ENCODE measurements at places on chromosomes 11 and 22.
A peak's percentile ranks its signal among the peaks of the same experiment; 100 is the strongest.

DNA sequence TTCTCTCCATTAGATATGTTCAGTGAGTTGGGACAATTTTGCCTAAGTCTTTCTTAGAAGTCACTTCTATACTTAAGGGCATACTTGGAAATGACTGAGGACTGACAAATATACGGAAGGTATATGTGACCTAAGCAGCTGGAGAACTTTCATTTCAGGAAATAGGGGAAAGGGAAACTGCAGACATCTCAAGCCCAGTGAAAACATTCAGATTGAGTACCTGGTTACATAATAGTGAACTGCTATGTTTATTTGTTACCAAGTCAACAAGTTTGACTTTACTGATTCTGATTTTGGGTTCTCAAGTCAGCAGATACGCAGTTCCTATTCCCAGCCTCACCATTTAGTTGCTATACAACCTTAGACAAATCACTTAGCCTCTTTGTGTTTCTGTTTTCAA lies 1173.9 kb downstream of the LRRC4C start:
- DNase-seq = no peak

- no peak for DNase-seq
Observed at GRCh38 chr11:102279641-102280170, 37.6 kb upstream of the BIRC3 start.

- no peak for DNase-seq
Observed at GRCh38 chr22:41417622-41418390, 28.8 kb downstream of the TOB2 start.

DNA sequence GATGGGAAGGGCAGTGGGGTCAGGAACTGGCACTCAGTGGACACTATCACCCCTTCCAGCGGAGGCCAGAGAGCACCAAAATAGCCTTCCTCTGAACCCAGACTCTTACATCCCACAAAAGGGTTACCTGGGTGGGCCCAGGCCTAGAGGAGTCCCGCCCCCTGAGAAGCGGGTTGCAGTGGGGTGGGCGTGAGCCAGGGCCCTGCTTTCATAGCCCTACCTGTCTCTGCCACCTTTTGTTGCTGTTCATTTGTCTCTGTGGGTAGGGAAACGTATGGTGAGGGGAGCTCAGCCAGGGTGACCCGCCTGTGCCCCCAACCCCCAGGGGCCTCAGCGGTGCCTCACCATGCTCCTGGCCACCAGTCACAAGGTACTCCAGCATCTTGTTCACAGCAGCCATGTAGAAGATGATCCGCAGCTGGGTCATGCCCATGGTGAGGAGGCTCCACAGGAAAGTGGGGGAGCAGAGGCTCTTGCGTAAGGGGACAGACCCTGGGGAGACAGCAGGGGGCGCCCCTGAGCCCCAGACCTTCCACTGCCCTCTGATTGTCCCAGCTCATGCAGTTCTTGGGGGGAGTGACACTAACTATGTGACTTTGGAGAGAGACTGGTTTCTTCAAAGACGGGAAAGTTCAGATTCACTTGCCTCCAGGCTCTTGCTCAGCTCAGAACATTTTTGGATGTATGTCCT lies 24.0 kb downstream of the SLC43A1 start:
- peak; percentile 76 for DNase-seq

GRCh38 chr22:21707677-21708076 lies 27.9 kb downstream of the YPEL1 start:
- no peak for DNase-seq

DNA sequence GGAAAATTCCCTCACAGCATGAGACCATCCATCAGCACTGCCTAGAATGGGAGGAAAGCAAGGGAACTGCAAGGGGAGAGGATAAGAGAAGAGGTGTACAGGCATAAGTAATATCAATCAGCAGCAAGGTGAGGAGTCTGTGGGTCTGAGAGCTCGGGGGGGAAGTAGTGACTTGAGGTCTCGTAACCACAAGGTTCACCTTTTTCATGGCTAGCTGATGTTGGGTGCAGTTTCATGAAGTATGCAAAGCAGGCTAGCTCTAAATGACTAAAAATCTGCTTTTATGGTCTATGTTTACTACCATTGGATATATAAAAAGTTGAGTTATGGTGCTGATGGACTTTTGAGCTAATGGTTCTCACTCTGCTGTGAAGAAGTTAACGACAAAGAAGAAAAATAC lies 35.8 kb downstream of the OR4C6 start:
- DNase-seq = no peak

GRCh38 chr22:32409977-32410376 lies 2.1 kb downstream of the RTCB start:
- no peak for DNase-seq

DNA sequence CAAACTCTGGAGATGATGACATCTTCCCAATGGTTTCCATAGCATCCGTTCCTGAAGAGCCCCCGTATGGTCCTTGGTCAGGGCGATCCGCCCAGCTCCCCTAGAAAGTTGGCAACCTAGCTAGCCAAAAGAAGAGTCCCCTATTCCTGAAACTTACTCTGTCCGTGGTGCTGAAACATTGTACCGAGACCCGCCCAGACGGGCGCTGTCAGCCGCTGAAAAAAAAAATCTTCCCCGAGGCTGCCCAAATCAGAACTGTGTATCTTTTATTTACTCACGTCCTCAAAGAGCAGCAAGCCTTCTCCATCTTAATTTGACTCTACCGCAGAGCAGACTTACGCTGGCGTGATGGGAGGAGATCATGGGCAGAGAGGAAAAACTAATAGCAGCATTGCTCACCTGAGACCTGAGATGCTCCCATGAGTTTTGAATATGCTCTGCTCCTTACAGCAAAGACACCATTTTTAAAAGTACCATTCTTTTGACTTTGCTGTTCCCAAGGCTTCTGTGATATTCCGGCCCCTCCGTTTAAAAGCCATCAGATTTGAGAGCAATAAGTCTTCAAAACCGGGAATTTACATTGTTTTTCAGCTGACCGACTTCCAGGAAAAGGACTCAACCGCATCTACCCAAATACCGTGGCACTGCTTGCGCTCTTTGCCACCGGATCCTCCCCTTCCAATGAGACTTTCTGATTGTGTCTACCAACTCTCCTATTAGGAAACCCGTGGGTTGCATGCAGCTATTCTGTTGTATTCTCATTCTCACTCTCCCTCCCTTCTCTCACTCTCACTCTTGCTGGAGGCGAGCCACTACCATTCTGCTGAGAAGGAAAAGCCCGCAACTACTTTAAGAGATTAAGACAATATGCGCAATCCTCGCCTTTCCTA lies at the start of gene SLC17A6:
TSS of gene SLC17A6 (plus strand) at position 786 of the 890 bp plus-strand sequence. CDS start 153 bp downstream, outside the sequence.
- DNase-seq = no peak

GRCh38 chr11:19952116-19952605 lies 208.1 kb downstream of the DBX1 start:
- DNase-seq = no peak

- no peak for DNase-seq
Observed at GRCh38 chr22:22408731-22409696, 99.5 kb downstream of the ZNF280B start.

DNA sequence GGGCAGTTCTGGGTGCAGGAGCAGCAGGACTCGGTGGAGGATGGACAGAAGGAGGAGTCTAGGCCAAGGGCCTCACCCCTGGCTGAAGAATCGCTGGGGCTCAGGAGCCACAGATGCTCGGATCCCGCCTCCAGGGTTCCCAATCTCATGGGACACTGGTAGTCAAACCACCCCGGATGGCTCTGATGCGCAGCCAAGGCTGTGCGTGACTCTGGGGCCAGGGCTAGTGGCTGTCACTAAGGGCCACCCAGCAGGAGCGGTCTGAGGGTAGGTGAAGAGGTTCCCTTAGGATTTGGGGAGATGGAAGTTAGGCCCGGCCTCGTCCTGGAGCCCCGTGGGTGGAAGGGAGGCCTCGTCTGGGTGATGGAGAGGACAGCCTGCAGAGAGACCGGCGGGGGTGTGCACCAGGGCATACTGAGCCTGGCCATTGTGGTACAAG lies 300.6 kb downstream of the TBC1D22A start:
- no peak for DNase-seq

GRCh38 chr11:74171997-74172396 lies 908 bp downstream of the PPME1 start:
- peak; percentile 62 for DNase-seq

DNA sequence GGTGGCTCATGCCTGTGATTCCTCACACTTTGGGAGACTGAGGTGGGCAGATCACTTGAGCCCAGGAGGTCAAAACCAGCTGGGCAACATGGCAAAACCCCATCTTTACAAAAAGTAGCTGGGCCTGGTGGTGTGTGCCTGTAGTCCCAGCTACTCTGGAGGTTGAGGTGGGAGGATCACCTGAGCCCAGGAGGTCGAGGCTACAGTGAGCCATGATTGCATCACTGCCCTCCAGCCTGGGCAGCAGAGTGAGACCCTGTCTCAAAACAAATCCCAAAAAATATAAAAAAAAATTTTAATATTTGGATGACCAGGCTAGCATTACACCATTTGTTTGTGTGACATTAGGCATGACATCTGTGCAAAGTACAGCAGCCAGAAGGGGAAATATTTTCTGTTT lies 49.7 kb upstream of the CTTN start:
- no peak for DNase-seq

- DNase-seq = no peak
Observed at GRCh38 chr11:10019906-10020682, 273.9 kb downstream of the SBF2 start.

DNA sequence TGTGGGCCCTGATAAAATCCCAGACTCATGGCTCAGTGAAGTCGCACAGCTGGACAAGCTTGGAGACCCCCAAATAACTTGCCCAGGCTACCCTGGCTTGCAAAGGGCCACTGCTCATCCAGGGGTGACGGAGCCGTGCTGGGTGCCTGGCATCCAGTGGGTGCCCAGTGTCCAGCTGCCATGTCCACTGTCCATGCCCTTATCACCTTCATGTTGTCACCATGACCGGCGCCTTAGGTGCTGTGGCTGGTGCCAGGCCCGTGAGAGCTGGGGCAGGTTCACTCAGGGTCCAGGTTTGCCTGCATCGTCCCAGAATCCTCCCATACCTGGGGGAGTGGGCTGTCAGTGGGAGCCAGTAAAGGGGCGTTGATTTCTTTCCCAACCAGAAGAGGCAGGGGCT lies 57.4 kb downstream of the LRP5 start:
- DNase-seq = no peak

DNA sequence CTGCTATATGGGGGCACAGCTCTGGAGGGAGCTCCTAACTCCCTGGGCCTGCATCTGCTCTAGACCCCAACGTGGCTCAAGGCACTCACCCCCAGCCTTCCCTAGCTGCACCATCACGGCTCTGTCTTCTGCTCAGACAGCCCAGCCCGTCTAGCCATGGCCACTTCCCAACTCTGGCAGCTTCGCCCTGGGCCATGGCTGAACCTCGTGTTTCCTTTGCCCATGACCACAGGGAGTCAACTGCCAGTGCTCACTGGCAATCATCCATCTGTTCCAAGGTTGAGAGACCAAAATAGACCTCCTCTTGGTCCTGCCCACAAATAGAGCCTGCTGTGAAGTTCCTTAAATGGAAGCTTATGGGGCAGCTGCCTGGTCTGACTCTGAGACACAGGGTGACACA lies 5.4 kb downstream of the LMO1 start:
- DNase-seq = no peak

All from hematopoietic multipotent progenitor cell treated with erythropoietin and hydrocortisone succinate and interleukin-3 and kit ligand, for 17 days (in vitro differentiated cells).